ENCODE measurements at places on chromosomes 11 and 22.

DNA sequence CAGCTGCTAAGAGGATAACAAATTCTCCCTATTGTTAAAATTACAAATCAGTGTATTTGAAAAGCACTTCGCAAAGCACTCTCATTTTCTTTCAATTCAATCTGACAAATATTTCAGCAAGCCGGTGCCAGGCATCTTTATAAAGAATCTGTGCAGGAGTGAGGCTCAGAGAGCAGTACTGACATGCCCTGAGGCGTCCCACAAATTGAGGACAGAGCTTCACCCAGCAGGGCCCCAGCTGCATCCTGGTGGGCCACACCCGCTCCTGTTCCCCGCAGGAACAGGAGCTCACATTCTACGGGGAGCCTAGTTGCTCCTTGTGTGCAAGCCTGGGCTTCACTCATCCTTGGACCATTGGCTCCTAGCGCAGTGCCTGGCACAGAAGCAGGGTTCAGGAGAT is 60.9 kb upstream of the EIF3D start:
- DNase-seq = no peak

GRCh38 chr11:83306200-83307080 is 20.3 kb upstream of the CCDC90B start:
- no peak for DNase-seq

GRCh38 chr11:48014917-48015316 is 34.6 kb downstream of the PTPRJ start:
- no peak for DNase-seq

DNA sequence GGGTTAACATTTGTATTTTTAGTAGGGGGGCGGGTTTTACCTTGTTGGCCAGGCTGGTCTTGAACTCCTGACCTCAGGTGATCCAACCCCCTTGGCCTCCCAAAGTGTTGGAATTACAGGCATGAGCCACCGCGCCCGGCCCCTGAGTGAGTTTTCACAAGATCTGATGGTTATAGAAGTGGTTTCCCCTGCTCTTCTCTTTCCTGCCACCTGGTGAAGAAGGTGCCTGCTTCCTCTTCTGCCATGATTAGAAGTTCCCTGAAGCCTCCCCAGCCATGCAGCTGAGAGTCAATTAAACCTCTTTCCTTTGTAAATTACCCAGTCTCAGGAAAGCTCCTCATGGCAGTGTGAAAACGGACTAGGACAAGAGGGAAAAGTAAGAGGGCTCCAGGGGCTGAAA is 259.1 kb upstream of the PLET1 start:
- DNase-seq = no peak

- DNase-seq = no peak
Observed at GRCh38 chr11:118605116-118605867, 2.1 kb upstream of the PHLDB1 start.

- DNase-seq = no peak
Observed at GRCh38 chr22:28882545-28882877, 861 bp upstream of the ZNRF3 start.

DNA sequence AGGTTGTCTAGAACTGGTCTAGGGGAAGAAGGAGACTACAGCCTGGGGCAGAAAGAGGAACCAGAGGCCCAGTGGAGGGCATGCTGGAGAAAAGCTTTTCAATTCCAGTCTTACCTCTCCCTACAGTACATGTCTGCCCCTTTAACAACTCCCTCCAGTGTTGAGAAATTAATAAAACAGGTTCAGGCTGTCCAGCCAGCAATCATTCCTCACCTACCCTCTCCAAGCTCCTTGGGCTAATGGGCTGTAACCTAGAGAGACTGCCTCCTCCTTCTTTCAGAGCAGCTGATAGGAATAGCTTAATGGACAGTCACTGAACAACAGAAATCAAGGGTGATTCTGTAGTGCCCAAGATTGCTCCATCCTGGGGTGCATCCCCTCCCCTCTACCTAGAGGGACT is 8.8 kb downstream of the SLC35F2 start:
- DNase-seq = no peak

GRCh38 chr11:15222777-15223176 is 108.1 kb downstream of the INSC start:
- no peak for DNase-seq

GRCh38 chr11:57776031-57776521 is 14.5 kb downstream of the CTNND1 start:
- DNase-seq = no peak

DNA sequence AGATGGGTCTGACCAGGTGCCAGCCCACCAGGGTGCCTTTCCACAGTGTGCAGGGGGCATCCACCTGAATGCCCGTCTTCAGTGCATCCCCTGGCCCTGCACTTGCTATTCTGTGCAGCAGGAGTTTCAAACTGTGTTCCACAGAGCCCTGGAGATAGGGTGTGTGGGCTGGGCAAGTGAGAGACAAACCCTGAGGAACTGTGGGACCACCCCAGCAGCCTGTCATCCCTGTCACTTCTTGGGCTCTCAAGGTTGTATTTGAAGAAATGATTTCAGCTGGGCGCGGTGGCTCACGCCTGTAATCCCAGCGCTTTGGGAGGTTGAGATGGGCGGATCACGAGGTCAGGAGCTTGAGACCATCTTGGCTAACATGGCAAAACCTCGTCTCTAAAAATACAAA is 6.4 kb upstream of the DGAT2 start:
- DNase-seq = no peak

- no peak for DNase-seq
Observed at GRCh38 chr11:128629516-128630106, 42.3 kb upstream of the ETS1 start.

DNA sequence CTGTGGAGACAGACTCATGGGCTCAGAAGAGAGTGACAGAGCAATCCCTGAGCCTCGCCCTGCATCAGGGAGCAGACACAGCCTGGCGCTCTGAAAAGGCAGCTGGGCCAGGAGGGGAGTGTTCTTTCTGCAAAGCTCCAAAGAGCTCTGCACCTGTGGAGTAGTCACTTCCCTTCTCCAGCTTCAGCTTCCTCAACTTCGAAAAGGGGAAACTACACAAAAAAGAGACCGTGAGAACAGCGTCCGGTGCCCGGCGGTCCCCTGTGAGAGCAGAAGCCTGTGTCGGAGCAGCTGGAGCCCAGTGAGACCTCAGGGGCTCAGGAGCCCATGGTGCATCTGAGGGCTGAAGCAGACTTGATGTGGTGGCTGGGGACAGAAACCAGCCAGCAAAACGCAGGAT is 35.1 kb downstream of the TP53I11 start:
- no peak for DNase-seq

GRCh38 chr11:122045181-122045586 is 70.8 kb downstream of the BLID start:
- DNase-seq = peak; percentile 28

DNA sequence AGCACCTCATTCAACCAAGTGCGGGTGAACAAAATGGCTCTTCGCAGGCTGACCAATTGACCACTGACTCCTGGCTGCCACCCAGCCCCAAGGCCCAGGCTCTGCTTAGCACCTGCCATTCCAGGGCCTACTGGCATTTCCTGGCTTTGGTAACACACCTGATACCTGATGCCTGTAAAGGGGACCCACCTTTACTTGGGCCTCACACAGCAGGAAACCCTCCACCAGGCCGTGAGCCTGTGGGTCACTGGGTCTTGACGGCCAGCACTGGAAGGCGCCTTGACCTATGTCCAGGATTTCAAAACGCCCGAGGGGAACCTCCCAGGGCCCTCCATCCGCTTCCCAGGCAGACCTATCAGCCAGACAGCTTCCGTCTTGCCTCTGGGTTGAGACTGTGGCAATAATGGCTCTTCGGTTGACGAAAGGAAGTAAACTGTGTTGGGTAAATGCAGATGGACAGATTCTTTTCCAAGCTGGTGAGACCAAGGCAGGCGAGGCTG is 16.8 kb upstream of the TMEM184B start:
- DNase-seq = no peak

DNA sequence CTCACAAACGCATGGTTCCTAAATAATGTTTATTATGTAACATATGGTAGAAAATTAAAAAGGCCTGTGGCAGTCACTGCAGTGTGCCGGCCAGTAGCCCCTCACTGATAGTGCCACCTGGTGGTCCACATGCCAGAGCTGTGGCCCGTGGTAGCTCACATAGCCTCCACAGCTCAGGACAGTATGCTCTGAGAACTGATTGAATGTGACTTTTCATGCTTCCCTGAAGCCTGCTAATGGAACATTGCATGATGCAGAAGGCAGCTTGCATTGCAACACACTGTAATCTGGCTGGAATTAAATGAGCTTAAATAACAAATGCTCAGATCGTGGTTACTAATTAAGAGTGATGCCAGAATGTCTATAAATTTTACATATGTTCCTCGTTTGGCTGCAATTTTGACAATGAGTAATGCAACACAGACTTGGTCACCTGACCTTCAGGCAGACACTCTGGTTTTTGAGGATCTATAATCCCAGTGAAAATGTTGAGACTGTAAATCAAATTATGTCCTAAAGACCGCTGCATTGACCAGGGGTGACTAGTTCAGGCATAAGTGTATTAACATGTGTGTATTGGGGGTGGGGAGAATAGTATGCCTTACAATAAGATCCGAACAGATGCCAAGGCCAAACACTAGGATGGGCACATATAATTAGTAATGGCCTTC is 566.4 kb downstream of the METTL15 start:
- DNase-seq = no peak

GRCh38 chr11:66328031-66328301 is 8.3 kb downstream of the RIN1 start:
- DNase-seq = no peak

DNA sequence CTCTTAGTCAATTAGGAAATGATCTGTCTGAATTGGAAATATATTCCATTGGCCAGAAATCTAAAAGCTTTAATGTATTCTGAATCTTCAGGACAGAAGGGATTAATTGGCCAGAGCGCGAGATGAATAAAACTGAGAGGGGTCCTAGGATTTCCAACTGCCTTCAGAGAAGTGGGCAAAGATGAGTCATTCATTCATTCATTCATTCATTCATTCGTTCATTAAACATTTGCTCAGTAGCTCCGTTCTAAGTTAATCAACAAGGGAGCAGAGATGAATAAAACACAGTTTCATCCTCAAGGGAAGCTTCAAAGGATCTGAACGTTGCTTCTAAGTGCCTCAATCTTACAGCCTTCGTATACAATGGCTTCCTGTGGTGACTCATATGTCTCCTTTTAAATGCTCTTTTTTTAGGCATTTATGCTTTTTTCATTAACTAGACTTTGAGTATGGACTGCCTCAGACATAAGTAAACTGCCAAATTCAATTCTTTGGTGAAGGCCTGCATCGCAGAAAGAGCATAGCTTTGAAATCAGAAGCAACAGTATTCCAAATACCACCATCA is 537.4 kb upstream of the CCDC90B start:
- DNase-seq = no peak

DNA sequence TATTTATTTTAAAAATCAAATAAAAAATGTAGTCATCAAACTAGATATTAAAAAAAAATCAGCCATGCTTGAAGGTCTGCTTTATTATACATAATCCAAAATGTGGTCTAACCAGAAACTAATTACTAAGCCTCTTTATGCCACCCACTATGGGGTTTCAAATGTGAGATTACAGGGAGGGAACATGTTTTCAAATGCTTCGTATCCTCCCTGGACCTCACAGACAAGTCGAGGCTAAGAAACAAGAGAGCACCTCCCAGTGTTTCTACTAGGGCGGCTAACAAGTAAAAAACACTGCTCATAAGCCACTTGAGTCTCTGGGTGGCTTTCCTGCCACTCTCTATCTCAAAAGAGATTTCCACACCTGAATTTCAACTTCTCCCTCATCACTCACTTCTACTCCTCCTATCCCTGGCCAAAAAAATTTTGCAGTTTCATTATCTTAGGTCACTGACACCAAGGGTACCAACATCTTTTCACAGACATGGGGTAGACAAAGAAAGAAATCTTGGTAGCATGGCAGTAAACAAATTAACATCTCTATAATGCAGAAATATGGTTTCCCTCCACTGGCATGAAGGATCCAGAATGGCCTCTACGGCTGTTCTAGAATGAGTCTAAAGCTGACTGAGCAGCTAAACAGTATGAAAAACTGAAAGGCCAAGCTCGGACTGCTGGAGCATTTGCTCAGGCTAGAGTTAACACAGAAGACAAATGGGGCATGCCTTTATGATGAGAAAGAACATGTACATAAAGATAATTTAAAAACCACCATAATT is 50.9 kb downstream of the PITPNB start:
- no peak for DNase-seq

DNA sequence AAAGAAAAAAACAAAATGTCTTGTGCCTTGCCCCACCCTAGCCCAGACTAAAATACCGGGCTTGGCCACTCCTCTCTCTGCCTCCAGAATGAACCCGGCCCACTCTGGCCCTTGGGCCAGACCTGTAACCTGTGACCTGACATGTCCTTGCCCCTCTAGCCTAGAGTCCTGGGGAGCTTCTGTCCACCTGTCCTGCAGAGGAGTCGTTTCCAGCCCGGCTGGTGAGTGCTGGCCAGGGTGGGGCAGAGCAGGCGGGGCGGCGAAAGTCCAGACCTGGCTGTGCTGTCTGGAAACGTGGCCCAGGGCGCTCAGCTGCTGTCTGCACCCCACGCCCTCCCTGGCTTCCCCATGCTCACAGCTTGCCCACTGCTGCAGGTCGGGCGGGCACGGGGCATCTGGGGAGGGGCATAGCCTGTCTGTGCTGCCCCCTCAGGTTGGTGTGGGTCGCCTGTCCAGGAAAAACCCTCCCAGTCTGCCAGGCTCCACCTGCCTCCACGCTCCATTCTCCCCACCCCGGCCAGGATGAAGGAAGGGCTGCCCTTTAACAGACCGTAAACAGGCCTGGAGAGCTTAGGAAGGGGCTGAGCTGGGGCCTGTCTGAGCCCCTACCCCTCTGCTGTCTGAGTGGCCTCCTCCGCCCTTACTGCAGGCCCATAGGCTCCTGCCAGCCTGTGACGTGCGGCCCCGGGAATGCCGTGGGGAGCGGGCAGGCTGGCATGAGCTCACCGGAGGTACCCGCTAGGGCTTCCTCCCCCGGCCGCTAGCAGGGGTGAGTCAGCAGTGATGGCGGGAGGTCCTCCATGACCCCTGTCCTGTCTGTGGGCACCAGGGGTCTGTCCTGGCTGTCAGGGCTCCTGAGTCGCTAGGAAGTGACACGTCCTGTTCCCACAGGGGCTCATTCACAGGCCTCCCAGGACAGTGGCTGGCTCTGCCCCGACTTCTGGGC is 1.9 kb downstream of the CD151 start:
- DNase-seq = peak; percentile 92

DNA sequence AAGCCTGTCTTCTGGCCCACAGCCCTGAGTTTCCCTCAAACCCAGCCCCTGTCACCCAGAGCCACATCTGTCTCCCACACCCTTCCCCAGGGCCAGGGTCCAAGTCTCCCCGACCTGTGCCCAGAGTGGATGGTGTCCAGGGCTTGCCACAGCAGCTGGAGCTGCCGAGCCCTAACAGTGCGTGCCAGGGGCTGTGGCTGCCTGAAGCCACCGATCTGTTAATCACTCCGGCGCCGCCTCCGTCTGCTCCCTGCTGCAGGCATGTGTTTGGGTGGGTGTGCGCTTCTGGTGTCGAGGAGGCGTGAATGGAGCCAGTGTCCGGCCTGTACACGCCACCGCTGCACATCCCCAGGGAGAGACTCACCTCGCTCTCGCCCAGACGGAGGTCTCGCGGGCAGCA is 26.1 kb downstream of the SHISAL1 start:
- DNase-seq = no peak

DNA sequence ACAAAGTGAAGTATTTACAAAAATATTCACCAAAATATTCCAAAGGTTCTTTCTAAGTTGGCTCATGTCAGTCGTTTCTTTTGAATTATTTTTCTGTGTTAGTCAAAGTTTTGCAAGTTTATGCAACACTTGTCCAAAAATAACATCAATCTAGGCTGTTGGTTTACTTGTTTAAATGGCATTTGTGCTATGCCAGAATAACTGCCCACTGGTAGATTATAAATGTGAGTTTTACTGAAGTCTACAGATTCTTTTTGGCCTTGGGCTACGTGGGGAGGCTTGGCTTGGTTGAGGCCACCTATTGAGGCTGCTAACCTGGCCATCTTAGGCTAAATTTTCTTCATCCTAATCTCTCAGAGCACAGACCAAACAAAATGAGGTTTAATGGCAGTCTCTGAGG is 1091.9 kb upstream of the RAG2 start:
- DNase-seq = no peak
